IPS DF 19.7 (cell line): ENCODE measurements at places on chromosomes 6 and 20.
A peak's percentile ranks its signal among the peaks of the same experiment; 100 is the strongest.

GRCh38 chr6:79040083-79040482, 38.0 kb downstream of the PHIP start:
- DNase-seq, result no peak

DNA sequence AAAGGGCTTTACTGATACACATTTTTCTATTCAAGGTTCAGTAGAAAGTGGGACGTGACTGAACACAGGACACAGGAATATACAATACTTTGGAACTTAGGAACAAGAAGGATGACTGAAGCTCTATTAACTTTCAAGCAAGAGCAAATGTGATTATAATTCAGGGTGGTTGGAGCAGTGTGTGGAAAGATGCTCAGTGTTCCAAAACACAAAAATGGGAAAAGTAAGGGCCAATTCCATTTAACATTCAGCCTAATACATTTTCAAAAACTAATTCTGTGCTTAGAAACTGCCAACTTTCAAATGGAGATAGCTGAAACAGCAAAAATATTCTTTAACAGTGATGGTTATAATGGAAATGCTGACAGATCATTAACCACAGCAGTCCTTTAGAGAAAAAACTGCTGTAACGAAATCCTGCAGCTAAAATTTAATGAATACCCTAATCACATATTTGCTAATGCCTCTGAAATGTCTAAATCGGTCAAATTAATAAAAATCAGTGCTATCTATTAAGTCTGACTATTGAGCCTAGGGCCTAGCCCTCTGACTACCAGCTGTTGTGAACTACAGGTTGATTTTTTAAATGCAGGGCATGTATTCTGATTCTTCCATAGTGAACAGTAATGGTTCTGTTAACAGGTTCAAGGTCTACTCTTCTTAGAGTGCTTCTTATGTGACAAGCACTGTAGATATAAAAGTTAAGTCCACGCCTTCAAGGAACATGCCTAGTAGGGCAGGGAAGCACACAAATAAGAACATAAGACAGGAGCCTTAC, 45.9 kb downstream of the RARS2 start:
- no peak for DNase-seq

DNA sequence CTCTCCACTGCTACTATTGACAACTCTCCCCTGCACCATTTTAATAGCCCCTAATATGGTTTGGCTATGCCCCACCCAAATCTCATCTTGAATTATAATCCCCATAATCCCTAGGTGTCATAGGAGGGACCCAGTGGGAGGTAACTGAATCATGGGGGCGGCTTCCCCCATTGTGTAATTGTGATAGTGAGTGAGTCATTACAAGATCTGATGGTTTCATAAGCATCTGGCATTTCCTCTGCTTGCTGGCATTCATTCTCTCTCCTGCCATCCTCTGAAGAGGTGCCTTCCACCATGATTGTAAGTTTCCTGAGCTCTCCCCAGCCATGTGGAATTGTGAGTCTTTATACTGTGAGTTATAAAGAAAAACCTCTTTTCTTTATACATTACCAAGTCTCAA, 74.1 kb upstream of the TCF21 start:
- DNase-seq, result no peak

DNA sequence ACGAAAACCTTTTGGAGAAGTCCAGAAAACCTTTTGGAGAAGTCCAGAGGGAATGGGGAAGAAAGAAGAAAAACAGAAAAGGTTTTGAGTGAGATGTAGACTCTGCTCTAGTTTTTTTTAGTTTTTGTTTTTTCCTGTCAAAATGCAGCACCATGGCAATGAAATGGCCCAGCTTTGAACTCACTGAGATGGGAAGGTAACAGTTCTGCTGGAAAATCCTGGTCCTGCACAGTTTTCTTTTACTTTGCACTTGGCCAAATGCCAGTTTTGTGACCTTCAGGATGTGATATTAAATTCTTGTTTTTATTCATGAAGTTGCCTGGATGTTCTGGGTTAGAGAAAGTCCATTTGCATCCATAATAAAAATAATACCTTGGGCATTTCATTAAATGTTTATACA, 145.7 kb downstream of the CFAP61 start:
- no peak for DNase-seq

DNA sequence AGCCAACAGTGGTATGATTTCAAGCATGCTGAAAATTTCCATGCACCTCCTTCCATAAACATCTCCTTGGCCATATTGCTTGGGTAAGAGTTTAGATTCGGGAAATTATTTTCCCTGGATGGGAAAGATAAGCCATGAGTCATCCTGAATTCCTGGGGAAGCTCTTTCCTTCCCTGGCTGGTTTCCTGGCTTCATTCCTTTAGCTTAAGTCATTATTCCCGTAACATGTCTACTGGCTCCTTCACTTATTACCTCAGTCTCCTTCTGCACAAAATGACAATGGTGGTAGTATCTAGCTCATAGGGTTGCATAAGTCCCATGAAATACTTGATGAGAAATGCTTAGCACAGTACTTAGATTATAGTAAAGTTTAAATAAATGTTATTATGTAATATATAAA, 27.6 kb downstream of the TINAG start:
- DNase-seq, result peak; percentile 1

GRCh38 chr6:163121270-163121669, 293.2 kb upstream of the QKI start:
- no peak for DNase-seq
